ENCODE measurements at places on chromosomes 16 and 17. TPM values are rescaled to one million over a fixed set of nuclear protein-coding genes. Genes with fewer than 3 reads are reported as not detected.

The HS3ST4 gene
- not detected for total RNA-seq

The KPNA2 gene
- 33.8 TPM for total RNA-seq

The C1QTNF1 gene
- total RNA-seq = 0.10 TPM

The RASL10B gene
- 0.10 TPM for total RNA-seq

The CACNG3 gene
- total RNA-seq = under 0.01 TPM

The MEIOC gene
- not detected for total RNA-seq

The SLC5A2 gene
- total RNA-seq = 0.42 TPM

All from mononuclear cell (primary cell).